C1 segment of cervical spinal cord (tissue), 14 donors: ENCODE measurements at places on chromosomes 4 and X.

DNA sequence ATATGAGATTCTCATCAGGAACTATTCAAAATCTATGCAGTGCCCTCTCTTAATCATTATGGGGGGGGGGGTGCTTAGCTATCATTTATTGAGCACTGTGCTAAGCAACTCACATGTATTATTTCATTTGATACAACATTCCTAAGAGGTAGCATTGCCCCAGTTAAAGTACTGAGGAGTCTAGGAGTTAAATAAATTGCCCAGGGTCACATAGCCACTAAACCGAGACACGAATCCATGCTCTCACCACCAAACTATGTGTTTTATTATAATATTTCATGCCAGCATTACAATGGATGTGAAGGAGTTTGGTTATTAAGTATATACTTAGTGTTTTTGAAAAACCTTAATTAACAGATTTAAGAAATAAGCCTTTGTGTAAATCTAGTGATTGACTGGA, 131.4 kb downstream of the CBR4 start:
- DNase-seq: no peak

GRCh38 chr4:166846939-166847338, 387.4 kb downstream of the SPOCK3 start:
- DNase-seq: no peak

GRCh38 chr4:86606809-86607208, 12.7 kb downstream of the PTPN13 start:
- no peak for DNase-seq

- DNase-seq: no peak
Measured at GRCh38 chr4:125096662-125097061, 218.1 kb upstream of the FAT4 start.

GRCh38 chr4:89420507-89420906, 112.9 kb upstream of the GPRIN3 start:
- no peak for DNase-seq

- no peak for DNase-seq
Measured at GRCh38 chrX:123087326-123087725, 96.8 kb upstream of the GRIA3 start.

DNA sequence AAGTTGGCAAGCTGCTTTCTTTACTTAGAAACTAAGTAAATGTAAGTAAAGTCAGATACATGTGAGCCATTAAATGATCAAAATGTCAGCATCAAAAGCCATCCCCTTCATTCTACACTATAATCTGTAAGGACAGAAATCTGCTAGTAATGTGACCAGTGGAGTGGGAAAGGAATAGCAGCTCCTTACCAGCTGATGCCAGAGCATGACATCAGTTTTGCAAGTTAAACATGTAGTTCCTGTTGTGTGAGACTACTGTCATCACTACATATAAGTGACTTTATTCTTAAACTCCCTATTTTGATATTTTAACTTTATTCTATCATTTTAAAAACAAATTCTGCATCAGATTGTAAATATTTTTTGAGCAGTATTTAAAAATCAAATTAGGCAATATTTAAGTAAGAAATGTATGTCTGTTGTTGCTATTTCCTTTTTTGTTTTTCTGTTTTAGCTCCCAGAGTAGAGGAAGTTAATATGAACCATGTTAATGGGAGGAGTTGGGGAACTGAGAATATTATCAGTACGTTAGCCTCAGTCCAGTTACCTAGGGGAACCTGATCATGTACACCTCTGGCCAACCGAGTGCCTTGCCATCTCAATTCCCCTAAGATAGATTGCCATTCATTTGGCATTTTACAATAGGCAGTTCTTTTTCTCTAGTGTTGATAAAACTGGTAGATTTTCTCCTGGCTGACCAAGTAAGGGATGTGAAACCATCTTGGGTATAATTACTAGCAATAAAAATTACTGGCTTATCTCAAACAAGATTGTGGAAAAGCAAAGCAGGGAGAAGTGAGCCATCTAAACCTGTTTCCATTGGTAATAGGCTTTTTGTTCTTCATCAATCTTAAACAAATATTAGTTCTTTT, 34.7 kb downstream of the CCNI start:
- no peak for DNase-seq

DNA sequence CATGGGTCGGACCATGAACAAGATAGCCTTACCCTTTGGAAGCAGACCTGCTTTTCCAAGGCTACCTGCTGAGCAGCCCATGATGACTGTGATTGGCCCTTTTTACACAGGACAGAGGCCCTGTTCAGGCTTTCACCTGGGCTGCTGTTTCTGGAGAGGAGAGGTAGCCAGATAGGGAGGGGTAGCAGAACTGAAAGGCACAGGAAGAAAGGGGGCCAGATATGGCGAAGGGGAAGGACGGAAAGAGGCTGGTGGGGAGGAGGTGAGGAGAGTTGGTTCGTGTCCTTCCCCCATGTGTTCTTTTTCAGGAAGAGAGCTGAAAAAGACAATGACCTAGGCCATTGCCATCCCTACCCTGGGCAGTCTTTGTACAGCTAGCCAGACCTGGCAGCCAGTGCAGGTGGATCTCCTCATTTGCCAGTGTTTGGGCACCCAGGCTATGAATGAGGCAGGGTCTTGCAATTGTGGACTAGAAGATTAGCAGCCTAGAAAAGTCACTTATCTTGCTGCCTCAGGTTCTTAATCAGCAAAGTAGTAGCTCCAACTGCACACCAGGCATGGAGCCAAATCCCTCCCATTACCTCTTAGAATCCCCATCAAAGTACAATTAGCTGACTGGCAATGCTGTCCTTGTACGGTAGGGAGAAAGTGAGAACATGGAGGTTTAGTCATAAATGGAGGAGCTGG, 139.6 kb downstream of the AMMECR1 start:
- DNase-seq: no peak

DNA sequence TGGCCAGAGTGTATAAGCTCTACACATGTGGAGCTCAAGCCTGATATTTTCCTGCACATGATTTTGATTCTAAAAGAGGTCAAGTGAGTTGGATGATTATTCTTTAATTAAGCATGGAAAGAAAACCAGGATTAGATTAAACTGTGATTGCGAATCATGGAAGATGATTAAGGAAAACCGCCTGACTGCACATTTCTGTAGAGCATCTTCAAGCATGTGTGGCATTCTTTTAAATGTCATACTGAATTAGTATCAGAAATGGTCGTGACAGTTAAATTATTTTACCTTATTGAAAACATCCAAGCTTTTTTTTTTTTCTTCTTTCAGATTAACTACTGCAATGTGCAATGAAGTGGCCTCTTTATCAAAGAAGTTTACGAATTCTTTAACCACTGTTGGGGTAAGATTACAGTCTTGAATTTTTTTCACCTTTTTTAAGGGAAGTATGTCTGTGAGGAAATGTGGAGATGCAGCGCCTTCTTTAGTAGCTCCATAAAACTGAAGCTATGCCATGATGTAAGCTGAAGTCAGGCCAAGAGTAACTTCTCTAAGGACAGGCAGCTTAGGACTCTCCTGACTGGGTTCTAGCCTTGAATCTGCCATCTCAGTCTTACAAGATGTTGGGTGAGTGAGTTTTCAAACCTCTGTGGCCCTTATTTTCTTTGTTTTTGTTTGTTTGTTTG, 67.9 kb downstream of the FAM114A1 start:
- DNase-seq: no peak

DNA sequence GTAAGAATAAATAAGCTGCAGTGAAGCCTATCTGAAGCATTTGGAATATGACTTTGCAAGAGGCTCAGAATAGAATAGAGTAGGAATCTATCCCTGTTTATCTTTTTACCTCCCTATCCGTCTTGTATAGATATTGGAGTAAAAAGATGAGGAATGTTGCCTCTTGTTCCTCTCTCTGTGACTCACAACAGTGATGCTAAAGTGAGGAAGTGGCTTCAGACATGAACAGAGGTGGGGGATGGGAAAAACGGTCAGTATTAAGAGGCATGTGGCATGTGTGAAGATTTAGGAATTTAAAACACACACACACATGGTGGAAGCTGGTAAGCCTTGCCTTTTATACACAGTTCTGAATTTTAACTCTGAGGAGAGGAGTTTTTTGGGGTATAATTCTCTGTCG, 3.8 kb upstream of the DCAF4L1 start:
- no peak for DNase-seq

- DNase-seq: no peak
Measured at GRCh38 chr4:187663076-187663475, 332.5 kb upstream of the ZFP42 start.

GRCh38 chr4:18042754-18043153, 21.2 kb upstream of the LCORL start:
- DNase-seq: no peak

DNA sequence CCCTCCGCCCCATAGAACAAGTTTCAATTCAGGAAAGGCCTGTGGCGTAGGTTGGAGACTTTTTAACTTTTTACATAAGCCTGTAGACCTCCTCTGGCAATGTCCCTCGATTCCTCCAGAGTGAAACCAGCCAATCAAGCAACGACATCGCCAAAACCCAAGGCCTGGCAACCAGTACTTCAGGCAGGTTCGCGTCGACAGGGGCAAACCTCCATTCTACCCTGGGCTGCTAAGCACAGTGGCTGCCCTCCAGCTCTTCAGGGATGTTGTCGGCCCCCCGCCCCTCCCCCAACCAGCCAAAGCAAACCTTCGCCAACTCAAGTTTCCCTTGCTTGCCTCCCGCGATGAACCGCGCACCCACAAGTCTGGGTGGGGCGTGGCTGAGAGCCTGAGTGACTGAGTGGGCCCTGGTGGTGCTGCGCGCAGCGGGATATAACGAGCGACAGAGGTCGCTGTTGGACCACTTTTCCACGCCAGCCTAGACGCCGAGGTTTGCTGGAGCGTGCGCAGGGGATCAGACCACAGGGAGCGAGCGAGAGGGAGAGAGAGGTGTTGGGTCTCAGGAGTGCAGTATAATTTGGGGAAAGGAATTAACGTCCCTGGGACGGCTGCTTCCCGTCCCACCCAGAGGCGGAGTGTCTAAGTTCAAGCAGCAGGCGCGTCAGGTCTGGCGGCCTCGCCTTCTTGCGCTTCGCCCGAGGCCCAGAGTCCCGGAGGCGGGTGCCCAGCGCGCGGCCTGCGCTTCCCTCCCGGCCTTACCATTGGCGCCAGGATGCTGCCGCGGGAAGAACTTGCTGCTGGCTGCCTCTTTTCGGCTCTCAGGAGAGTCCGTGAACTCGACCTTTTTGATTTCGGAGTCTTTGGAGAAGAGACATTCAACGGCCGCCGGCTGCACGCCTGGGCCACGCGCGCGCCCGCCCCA, 9.0 kb upstream of the PITX2 start:
- DNase-seq: peak; percentile 52

DNA sequence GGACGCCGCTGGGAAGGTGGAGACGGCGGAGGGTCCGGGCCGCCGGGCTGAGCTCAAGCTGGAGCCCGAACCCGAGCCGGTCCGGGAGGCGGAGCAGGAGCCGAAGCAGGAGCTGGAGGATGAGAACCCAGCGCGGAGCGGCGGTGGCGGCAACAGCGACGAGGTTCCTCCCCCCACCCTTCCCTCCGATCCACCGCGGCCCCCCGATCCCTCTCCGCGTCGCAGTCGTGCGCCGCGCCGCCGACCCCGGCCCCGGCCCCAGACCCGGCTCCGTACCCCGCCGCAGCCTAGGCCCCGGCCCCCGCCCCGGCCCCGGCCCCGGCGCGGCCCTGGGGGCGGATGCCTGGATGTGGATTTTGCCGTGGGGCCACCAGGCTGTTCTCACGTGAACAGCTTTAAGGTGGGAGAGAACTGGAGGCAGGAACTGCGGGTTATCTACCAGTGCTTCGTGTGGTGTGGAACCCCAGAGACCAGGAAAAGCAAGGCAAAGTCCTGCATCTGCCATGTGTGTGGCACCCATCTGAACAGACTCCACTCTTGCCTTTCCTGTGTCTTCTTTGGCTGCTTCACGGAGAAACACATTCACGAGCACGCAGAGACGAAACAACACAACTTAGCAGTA, 483 bp downstream of the USP27X start:
- DNase-seq: no peak

GRCh38 chr4:2750719-2751605, 5.2 kb downstream of the TNIP2 start:
- no peak for DNase-seq

DNA sequence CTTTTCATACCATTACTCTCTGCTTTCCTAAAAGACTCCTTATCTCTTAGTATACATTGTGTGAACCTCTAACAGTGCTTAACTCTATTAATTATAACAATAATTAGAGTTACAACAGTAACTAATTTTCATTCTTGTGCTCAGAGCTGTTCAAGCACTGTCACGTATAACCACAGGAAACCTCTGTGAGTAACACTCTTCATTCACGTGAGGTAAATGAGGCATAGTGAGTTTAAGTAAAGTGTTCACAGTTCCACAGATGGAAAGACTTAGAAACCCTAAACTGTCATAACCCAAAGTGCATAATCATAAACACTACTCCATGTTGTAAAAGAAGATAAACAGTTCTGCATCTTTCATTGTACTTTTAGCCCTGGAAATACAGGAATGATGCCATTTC, 222.4 kb downstream of the CCSER1 start:
- DNase-seq: no peak

DNA sequence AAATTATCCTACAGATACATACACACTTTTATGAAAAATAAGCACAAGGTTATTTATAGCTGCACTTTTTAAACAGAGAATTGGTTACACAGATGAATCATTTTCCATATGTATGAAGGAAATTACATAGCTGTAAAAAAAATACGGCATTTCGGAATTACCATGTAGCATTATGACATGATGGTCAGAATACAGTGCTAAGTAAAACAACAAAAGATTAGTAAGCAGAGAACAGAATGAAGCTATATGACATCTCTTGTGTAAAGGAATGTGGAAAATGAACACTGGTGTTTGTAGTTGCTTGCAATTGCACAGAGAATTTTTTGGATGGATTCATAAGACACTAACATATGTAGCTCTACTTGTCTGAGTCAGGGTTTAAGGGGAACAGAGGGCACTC, 1222.0 kb upstream of the PRKX start:
- no peak for DNase-seq

- DNase-seq: no peak
Measured at GRCh38 chr4:950136-951020, 18.1 kb downstream of the TMEM175 start.

DNA sequence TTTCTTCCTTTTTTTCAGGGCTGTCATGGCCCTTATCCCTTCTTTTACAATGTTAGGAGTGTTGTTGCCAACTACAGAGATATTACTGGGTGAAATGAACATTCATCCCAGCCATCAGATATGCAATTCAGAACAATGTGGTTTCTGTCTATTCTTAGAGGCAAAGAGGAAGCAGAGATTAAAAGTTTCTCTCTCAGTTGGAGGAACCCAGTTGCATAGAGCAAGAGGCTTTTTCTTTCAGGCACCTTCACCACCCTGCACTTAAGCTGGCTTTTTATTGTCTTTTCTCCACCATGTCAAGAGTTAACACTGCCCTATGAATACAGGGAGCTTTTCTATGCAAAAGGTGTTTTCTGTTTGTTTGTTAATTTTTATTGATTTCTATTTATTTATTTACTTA, 1559.6 kb upstream of the IGFBP7 start:
- no peak for DNase-seq
